Brain (organoid and tissue), 16 donors: ENCODE measurements at places on chromosomes 6 and 20.

- no peak for DNase-seq
Observed at GRCh38 chr6:111410371-111410770, 72.6 kb downstream of the REV3L start.

- peak; percentile 89 for DNase-seq
Observed at GRCh38 chr6:43608310-43608763, 20.7 kb downstream of the GTPBP2 start.

GRCh38 chr6:139732451-139732850 is 358.0 kb upstream of the CITED2 start:
- no peak for DNase-seq

- DNase-seq, result no peak
Observed at GRCh38 chr6:49966823-49967222, 2.6 kb downstream of the DEFB113 start.

DNA sequence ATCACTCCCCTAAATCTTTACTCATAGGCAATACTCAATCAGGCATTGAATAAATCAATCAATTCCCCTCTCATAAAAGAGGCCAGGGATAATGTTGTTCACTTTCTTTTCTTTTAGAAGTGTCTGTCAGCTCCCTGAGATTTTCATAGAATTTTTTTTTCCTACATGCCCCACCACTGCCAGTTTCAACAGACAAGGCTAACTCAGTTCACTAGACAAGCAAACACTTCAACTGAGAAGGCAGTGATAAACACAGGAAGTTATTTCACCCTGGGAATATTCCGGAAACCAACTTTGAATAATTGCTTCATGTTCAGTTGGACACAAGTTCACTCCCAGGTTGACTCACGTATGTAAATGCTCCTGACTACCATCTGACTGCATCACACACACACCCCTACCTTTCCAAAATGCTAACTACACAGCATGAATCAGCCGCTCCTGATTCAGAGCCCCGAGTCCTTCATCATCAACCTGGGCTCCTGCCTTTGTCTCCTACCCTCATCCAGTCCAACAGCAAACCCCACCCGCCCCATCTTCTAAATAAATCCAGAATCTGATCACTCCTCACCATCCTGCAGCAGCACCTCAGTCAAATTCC is 143.9 kb downstream of the BCAS1 start:
- DNase-seq, result no peak

- peak; percentile 71 for DNase-seq
Observed at GRCh38 chr20:2692036-2692885, at the start of gene EBF4. Gene EBF4 (plus strand): TSS chr20:2692780. CDS start chr20:2693646, 866 bp downstream.

GRCh38 chr6:69926745-69927144 is 60.4 kb downstream of the COL19A1 start:
- no peak for DNase-seq
